Activated T-helper 1 cell treated with anti-CD3 and anti-CD28 coated beads, Interleukin-12 subunit alpha, Interleukin-12 subunit beta, Interleukin-2, Interleukin-4 antibody, amounts not matched to agents 30 ng/mL and 10 ng/mL and 1 ng/mL, durations not matched to agents 14 hours and 24 hours and 36 hours (primary cell): ENCODE measurements at places on chromosomes 13 and 19.

DNA sequence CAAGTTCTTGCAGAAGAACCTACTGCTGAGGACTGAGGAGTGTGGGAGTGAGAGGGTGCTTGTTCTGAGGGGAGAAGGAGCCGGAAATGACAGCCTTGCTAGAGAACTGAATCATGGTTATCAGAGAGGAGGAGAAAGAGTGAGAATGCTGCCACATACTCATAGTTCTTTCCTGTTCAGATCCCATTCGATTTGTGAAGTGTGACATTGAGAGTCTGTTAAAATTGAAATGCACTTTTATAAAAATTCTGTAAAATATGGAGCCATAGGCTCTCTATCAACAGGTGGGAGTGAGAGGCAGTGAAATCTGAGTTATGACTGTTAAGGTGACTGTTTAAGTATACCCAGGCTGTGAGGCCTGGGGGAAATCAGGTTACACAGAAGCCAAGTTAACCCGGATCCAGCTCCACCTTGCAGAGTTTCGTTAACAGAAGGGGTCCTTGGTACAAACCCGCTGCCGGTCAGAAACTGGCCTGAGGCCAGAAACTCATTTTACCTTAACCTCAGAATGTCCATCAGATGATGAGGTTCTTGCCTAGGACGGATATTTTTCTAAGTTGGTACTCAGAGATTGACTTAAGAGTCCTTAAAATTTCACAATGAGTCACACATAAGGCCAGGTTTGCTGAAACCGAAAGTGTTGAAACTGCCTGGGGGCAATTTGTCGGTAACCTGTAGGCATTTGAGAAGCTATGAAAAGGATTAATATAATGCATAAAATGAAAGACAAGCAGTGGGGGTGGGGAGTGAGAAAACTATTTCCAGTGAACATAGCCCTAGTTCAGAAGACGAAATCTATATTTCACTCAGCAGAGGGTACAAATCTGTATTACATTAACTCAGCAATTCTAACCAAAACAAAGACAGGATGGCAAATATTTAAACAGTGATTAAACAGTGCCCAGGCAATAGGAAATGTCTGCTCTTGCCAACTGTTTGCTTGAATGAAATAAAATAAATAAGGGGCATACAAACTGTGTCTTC, 350.5 kb downstream of the KCNRG start:
- peak overlapping the region; percentile 66 for H3K4me3 ChIP-seq
- peaks cover 48% of the 10 kb centered on the region for H3K4me1 ChIP-seq
- peaks cover 32% of the 10 kb centered on the region for H3K27me3 ChIP-seq
- peak; percentile 54 for DNase-seq

- H3K4me3 ChIP-seq = no peak overlapping the region
- peaks cover 7% of the 10 kb centered on the region for H3K27me3 ChIP-seq
- H3K36me3 ChIP-seq = no peaks in the 10 kb centered on the region
- no peak overlapping the region for H3K27ac ChIP-seq
- DNase-seq = no peak
Observed at GRCh38 chr19:29923653-29924052, 18.4 kb upstream of the URI1 start.

DNA sequence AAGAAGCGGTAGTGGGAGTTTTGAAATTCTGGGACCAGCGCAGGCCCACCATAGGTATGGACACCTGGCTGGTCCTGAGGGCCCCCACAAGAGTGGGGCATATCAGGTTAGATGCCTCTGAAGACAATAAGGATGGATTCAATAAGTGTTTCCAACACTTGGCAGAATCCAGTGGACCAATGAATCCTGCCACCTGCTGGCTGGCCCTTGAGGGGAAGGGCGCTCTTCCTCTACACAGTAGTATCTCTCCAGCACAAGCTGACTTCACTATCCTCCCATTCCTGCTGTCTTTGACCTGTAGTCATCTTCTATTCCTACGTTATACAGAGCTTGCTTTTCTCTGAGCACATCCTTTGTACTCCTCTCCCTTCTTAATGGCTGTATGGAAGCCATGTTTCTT, 199.7 kb upstream of the TSHZ3 start:
- H3K4me1 ChIP-seq = no peaks in the 10 kb centered on the region
- no peak for DNase-seq
- H3K27me3 ChIP-seq = no peaks in the 10 kb centered on the region
- H3K27ac ChIP-seq = no peak overlapping the region

DNA sequence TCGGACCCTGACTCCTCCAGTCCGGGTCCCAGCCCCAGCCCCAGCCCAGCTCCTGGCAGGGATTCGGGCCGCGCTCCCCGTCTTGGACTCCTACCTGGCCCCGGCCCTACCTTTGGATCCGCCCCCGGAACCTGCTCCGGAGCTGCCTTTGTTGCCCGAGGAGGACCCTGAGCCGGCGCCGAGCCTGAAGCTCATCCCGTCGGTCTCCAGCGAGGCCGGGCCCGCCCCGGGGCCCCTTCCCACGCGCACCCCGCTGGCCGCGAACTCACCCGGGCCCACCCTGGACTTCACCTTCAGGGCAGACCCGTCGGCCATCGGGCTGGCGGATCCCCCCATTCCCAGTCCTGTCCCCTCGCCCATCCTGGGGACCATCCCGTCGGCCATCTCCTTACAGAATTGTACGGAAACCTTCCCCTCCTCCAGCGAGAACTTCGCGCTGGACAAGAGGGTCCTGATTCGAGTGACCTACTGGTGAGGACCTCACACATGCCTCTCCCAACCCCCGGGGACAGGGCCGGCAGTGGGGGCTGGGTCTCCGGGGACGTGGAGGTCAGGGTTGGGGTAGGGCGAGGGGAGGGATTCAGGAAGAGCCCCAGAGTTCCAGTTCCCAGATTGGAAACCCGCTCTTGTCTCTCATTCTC, 732 bp downstream of the SELENOV start:
- H3K27me3 ChIP-seq = peaks cover 43% of the 10 kb centered on the region
- H3K36me3 ChIP-seq = peaks cover 6% of the 10 kb centered on the region
- no peak for DNase-seq
- H3K4me3 ChIP-seq = peak overlapping the region; percentile 55
- H3K4me1 ChIP-seq = peaks cover 9% of the 10 kb centered on the region
- no peak overlapping the region for H3K27ac ChIP-seq

GRCh38 chr13:51292000-51292565, 47.4 kb upstream of the SERPINE3 start:
- H3K4me1 ChIP-seq = no peaks in the 10 kb centered on the region
- DNase-seq = no peak
- no peak overlapping the region for H3K4me3 ChIP-seq
- peaks cover 7% of the 10 kb centered on the region for H3K27me3 ChIP-seq
- no peak overlapping the region for H3K27ac ChIP-seq
- H3K36me3 ChIP-seq = no peaks in the 10 kb centered on the region

GRCh38 chr19:40129425-40129824, 38.7 kb upstream of the ZNF780A start:
- peaks cover 34% of the 10 kb centered on the region for H3K27me3 ChIP-seq
- DNase-seq = no peak
- H3K36me3 ChIP-seq = no peaks in the 10 kb centered on the region
- no peak overlapping the region for H3K4me3 ChIP-seq

DNA sequence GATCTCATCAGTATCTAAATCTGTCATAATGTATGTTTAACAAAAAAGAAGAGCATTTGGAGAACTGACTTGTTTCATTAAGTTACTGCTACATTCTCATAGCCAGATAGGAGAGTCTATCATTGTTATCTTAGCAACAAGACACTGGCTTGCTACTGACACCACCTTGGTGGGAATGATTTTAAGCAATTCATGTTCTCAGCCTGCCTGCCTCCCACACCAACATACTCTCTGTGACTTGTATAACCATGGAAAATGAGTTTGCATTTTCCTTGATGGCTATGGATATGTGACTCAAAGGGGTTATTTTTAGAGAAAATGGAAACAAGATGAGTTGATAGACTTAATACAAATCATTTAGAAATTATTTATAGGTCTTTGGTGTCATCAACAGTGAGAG, 1308.9 kb downstream of the OLFM4 start:
- no peaks in the 10 kb centered on the region for H3K4me1 ChIP-seq
- no peak for DNase-seq
- no peak overlapping the region for H3K4me3 ChIP-seq
- H3K27ac ChIP-seq = no peak overlapping the region
- no peaks in the 10 kb centered on the region for H3K27me3 ChIP-seq

GRCh38 chr13:39712626-39713025, 57.2 kb downstream of the COG6 start:
- H3K27me3 ChIP-seq = no peaks in the 10 kb centered on the region
- no peaks in the 10 kb centered on the region for H3K4me1 ChIP-seq
- no peak overlapping the region for H3K27ac ChIP-seq
- DNase-seq = no peak

DNA sequence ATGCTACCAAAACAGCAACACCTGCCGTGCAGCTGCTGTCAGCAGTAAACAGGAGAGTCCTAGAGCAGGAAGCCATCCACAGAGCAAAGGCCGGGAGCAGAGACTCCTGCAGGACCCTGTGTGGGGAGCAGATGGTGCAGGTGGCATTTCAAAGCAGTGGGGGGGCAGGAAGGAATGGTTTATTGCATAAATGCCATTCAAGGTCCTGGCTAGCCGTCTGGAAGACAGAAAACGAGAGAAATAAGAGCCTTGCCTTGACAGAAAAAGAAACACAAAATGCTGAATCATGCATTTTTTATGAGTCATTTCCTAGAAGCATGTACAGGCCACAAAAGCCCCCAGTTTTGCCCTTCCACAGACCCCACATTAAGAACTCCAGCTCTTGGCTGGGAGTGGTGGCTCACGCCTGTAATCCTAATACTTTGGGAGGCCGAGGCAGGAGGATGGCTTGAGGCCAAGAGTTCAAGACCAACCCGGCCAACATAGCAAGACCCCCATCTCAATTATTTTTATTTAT, 5.4 kb downstream of the RSPH6A start:
- DNase-seq = no peak
- H3K4me1 ChIP-seq = peaks cover 7% of the 10 kb centered on the region
- peak overlapping the region; percentile 21 for H3K27ac ChIP-seq

DNA sequence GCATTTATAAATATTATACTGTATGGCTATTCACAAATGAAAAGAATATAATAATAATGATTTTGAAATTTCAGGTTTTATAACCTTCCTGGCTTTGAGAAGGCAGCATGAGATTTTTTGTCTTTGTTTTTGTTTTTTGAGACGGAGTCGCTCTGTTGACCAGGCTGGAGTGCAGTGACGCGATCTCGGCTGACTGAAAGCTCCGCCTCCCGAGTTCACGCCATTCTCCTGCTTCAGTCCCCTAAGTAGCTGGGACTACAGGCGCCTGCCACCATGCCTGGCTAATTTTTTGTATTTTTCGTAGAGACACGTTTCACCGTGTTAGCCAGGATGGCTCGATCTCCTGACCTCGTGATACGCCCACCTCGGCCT, 64.1 kb downstream of the ZNF429 start:
- peak; percentile 14 for DNase-seq
- H3K4me3 ChIP-seq = peak overlapping the region; percentile 92
- peak overlapping the region; percentile 78 for H3K27ac ChIP-seq
- no peaks in the 10 kb centered on the region for H3K27me3 ChIP-seq

DNA sequence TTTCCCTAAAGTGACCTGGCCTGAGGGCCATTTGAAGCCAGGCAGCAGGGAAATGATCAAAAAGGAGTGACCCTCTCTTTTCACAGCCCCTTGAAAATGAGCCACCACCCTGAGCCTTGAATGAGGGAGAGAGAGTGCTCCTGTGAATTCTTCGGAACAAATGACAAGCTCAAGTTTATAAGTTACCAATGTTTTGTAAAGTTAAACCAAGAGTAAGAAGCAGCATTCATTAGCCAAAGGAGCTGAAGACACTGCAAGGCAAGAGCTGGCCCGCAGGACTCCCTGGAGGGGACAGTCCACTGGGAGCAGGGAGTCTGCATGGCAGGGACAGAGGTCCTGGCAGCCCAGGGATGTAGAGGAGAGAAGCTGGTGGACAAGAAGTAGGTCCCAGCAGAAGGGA, 16.7 kb upstream of the CCNP start:
- H3K27me3 ChIP-seq = no peaks in the 10 kb centered on the region
- DNase-seq = no peak
- H3K4me3 ChIP-seq = no peak overlapping the region

DNA sequence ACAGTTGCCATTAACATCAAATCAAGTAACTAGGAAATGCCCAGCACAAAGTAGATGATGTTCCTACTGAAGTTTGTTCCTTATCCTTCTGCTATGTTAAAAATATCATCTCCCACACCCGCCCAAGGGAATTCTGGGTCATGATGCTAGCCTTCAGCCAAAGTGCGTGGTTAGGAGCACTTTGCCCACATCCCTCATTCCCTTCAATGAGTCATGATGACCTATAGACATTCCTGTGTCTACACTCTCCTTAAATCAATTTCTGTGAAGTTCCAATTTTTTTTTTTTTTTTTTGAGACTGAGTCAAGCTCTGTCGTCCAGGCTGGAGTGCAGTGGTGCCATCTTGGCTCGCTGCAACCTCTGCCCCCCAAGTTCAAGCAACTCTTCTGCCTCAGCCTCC, 17.0 kb downstream of the RXFP2 start:
- H3K36me3 ChIP-seq = no peaks in the 10 kb centered on the region
- H3K27ac ChIP-seq = no peak overlapping the region
- no peaks in the 10 kb centered on the region for H3K4me1 ChIP-seq

DNA sequence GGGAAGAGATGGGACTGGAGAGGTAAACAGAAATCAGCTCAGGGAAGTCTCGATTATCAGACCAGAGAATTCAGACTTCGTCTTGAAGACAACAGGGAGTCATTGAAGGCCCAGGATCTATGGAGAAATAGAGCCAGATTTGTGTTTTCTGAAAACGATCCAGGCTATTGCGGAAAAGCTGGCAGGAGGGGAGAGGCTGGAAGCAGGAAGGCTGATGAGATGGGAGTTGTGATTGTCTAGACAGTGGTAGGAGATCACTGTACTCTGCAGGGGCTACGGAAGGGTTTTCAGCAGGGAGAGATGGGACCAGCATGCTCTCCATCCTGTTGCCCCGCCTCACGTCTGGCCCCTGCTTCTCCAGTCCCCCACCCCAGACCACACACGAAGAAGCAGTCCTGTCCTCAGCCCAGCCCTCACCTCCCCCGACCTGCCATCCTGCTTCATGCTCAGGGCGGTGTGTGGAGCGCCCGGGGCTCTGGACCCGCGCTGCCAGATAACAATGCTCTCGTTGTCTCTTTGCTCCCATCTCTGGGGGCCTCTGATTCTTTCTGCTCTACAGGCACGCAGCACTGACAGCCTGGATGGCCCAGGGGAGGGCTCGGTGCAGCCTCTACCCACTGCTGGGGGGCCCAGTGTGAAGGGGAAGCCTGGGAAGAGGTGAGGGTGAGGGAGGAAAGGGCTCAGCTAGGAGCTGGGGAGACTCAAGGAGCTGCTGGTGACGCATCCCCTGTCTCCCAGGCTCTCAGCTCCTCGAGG, 1.9 kb downstream of the ARHGAP33 start:
- H3K4me3 ChIP-seq = peak overlapping the region; percentile 85
- H3K27ac ChIP-seq = peak overlapping the region; percentile 8
- DNase-seq = no peak
- H3K4me1 ChIP-seq = peaks cover 29% of the 10 kb centered on the region

GRCh38 chr19:13275016-13275722, 125.0 kb downstream of the IER2 start:
- DNase-seq = no peak
- peaks cover 16% of the 10 kb centered on the region for H3K4me1 ChIP-seq
- H3K27me3 ChIP-seq = peaks cover 2% of the 10 kb centered on the region
- no peak overlapping the region for H3K27ac ChIP-seq
- H3K4me3 ChIP-seq = no peak overlapping the region
